ENCODE measurements at places on chromosomes 13 and 19.

DNA sequence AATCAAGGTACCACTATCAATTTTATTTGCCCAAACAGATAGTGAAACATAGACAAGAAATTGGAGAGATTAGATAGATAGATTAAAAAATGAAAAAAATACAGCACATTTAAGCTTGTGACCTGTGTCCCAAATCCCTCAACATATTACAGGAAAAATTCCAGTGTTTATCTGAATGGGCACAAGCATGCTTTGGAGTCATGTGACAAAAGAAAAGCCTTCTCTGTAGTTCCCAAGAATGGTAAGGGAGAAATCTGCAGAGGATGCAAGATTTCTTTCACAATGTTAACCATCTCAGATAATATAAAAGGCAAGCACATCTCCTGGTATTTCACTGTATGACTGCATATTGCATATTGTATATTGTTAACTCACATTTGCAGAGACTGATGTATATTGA, 168.0 kb downstream of the PCDH9 start:
- DNase-seq, result no peak

DNA sequence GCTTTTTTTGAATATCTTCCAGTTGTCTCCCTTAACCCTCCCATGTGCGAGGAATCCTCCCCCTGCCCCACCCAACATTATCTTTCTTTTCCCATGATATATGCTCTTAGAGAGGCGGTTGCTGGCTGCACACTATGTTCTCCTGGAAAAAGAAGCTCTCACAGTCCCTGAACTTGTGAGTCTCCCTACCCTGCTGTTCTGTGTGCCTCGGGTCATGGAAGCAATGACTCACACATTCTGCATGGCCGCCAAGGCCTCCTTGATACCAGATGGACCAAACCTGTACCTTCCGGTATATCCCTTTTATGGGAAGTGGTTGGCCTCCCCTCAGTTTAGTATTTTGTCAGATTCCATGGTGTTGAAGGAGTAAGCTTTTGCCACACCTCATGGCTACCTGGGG, 705.4 kb downstream of the SLITRK6 start:
- no peak for DNase-seq

DNA sequence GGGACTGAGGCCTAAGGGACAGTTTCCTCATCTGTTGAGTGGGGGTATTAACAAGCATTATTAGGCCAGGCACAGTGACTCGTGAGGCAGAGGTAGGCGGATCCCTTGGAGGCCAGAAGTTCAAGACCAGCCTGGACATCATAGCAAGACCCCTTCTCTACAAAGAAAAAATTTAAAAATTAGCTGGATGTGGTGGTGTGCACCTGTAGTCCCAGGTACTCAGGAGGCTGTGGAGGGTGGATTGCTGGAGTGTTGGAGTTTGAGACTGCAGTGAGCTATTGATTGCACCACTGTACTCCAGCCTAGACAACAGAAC, 11.3 kb upstream of the FOSB start:
- DNase-seq, result no peak

GRCh38 chr19:7931221-7932061, 5.5 kb upstream of the CTXN1 start:
- DNase-seq, result no peak

- DNase-seq, result no peak
Measured at GRCh38 chr13:50225193-50226155, 210.2 kb downstream of the KCNRG start.

- no peak for DNase-seq
Measured at GRCh38 chr19:37309834-37310575, 60.9 kb upstream of the ZNF527 start.

- DNase-seq, result no peak
Measured at GRCh38 chr13:32925506-32925905, 90.7 kb upstream of the KL start.

- DNase-seq, result no peak
Measured at GRCh38 chr13:49108196-49108595, 111.9 kb upstream of the MLNR start.

GRCh38 chr13:99383946-99384345, 76.7 kb upstream of the GPR183 start:
- no peak for DNase-seq

DNA sequence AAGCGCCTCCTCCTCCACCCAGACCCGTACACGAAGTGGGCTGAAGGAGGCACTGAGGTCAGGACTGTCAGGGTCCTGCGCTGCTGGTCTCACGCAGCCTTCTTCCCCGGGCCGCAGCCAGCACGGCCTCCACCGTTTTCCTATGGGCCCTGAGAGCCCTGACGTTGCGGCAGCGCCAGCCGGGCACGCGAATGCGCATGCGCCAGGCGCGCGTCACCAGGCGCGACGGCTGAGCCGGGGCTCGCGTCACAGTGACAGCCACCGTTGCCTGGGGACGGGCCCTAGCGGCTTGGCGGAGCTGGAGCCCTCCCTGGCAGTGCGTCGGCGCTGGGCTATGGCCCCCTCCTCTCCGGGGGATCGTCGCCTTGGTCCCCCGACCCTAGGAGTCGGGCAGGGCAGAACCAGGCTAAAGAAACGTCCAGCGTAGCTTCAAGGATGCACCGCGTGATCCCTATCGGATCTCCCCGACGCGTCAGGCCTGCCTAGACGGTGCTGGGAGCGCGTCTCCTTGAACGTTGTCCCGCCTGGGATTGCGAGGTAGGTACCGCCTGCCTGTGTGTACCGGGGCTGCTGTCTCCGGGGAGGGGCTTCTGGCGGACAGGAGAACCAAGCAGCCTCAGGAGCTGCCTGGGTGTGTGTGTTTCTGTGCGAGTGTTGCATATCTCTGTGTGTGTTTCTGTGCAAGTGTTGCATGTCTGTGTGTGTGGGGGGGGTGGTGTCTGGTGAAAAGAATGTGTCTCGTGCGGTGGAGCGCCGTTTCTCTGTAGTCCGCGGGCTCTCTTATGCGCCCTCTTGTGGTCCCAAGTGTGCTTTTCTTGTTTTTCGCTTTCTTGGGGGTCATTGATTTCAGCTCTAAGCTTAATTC, 43.2 kb downstream of the ZNF571 start:
- no peak for DNase-seq

- no peak for DNase-seq
Measured at GRCh38 chr19:19691683-19692082, 23.0 kb downstream of the ZNF101 start.

- DNase-seq, result no peak
Measured at GRCh38 chr19:5498830-5499550, 43.8 kb downstream of the ZNRF4 start.

- DNase-seq, result no peak
Measured at GRCh38 chr13:55359067-55359466, 1781.7 kb upstream of the PRR20A start.

- no peak for DNase-seq
Measured at GRCh38 chr13:21676611-21677021, 5.7 kb downstream of the FGF9 start.

DNA sequence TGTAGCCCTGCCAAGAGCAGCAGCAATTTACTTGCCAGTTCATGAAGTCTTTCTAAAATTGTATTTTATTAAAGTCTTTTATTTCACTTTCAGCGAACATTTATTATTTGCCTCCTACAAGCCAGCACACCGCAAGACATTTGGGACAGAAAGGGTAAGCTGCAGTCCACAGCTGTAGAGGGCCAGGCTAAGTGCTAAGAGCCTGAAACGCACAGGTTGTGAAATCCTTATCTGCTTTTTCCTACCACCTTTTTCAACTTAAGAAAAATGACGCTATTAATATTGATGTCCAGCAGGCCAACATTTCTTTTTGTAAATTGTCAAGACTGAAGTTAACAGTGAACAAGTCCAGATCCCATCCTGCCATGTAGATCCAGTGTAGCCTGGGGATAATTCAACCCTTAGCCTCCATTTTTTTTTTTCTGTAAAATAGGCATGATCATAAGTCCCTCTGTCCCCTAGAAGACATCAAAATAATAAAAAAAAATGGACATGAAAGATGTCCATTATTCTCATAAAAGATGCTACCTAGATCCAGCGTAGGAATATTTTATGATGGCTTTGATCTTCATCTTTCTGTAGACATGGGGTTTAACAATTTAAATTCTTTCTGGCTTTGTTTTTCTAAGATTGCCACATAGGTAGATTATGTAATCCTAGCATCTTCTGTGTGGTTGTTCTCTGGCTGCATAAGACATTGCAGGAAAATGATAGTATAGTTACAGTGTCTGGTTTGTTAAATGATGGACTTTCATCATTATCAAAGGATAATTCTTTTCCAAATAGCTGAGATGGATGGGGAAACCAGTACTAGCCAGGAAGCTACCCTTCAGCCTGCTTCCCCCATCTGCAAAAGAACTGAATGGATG, 128.4 kb downstream of the SHISA2 start:
- no peak for DNase-seq

DNA sequence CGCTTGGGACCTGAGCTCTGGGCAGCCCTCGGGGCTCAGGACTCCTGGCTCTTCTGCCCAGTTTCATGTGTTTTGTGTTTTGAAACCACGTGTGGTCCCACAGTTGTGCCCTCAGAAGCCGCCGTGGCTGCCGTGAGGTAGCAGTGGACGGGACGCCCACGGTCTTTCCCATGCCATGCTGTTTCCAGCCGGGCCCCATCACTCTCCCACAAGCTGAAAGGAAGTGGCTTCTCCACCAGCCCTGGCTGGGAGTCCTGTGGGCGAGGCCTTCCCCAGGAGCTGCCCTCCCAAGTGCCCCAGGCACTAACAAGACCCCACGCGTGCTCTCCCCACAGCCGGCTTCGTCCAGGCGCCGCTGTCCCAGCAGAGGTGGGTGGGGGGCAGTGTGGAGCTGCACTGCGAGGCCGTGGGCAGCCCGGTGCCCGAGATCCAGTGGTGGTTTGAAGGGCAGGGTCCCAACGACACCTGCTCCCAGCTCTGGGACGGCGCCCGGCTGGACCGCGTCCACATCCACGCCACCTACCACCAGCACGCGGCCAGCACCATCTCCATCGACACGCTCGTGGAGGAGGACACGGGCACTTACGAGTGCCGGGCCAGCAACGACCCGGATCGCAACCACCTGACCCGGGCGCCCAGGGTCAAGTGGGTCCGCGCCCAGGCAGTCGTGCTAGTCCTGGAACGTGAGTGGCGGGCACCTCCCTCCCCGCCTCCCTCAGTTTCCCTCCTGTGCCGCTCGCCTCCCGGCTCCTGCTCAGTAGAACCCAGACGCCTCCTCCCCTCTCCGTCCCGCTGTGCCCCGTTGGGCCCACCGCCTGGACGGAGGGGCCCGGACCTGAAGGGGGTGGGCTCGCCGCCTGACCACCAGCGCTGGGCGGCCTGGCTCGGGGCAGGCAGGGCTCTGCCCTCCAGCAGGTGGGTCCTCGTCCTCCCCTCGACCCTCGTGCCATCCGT, 5.3 kb downstream of the BSG start:
- no peak for DNase-seq

DNA sequence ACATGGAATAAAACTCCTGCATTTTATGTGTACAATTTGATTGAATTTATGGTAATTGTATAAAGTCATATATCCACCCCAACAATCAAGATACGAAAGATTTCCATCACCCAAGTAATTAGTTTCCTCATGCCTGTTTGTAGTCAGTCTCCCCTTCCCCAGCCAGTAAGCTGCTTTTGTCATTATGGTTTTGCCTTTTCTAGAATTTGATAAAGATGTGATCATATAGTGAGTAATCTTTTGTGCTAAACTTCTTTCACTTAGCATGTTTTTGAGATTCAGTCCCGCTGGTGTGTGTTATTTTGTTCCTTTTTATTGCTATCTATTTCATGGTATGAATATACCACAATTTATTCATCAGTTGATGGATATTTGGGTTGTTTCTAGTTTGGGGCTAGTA, 16.0 kb downstream of the ITM2B start:
- DNase-seq, result no peak

GRCh38 chr19:13817018-13817614, 21.9 kb downstream of the ZSWIM4 start:
- DNase-seq, result no peak

DNA sequence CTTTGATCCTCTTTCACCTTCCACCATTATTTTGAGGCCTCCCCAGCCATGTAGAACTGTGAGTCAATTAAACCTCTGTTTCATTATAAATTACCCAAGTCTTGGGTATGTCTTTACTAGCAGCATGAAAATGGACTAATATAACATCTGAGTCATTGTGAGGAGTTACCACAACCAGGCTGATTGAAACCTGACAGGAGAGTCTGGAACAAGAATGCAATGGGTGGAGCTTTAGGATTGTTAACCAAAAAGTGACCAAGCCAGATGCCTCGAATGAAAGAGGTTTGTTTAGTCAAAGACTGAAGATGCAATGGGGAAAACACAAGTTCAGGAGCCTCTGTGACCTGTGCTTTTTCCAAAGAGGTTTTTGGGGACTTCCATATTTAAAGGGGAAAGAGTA, 659.0 kb downstream of the SLITRK6 start:
- DNase-seq, result no peak

DNA sequence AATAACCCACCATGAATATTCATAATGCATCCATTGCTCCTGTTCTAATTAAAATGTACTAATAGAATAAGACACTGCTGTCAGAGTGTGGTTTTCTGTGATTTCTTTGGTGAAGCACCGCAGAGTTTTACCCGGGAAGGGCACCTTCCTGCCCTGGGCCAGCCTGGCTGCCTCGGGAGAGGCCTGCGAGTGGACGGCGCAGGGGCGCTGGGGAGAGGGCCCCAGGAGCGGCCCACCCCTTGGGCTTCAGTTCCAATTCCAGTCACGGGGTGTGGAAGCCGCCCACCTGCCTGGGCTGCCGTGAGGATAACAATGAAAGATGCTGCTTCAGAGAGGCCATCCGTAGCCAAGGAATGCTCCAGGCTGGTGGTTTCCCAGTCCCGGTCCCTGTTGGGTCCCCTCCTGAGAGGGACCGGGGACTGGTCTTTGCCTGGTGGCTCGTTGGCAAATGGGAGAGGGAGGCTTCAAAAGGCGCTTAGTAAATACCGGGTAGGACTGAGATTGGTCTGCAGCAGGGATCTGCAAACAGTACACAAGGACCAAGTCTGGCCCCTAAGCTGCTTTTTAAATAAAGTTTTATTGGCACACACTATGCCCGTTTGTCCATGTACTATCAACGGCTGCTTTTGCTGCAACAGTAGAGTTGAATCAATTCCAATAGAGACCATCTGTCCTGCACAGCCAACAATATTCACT, 18.0 kb downstream of the TCF3 start:
- DNase-seq, result no peak
